Frontal cortex (tissue), 4 donors: ENCODE measurements at places on chromosomes 3 and 15.
A peak's percentile ranks its signal among the peaks of the same experiment; 100 is the strongest.

DNA sequence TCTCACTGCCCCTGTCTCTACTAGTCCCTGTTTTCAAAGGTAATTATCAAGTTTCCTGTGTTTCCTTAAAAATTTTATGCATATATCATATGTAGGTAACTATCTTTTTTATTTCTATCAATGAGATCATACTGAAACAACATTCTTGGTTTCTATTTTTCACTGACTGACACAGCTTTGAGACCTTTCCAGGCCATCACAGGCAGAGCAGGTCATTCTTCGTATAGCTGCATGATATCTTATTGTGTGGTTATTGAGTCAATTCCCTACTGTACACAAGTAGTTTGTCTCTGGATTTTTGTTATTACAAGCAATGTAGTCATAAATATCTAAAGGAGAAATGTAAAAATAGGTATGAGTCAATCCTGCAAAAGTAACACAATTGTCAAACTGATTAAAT lies 169.6 kb downstream of the CFAP20DC start:
- no peak for DNase-seq

DNA sequence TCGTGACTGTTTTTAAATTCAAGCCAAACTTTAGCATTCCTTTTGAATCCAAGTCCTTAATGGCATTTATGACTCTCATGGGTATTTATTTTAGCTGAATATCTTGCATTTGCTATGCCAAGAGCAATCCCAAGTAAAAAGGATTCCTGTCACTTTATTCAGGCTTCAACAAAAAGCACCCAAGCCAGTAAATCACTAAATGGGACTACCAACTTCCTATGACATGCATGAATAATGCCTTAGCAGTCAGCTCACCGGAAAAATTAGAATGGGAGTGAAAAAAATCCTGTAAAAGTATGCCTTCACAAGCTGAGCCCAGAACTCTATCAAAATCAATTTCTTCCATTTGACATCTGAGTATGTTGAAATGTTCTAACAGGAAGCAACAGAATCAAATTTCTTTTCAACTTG lies 1297.9 kb downstream of the ROBO2 start:
- DNase-seq = no peak

DNA sequence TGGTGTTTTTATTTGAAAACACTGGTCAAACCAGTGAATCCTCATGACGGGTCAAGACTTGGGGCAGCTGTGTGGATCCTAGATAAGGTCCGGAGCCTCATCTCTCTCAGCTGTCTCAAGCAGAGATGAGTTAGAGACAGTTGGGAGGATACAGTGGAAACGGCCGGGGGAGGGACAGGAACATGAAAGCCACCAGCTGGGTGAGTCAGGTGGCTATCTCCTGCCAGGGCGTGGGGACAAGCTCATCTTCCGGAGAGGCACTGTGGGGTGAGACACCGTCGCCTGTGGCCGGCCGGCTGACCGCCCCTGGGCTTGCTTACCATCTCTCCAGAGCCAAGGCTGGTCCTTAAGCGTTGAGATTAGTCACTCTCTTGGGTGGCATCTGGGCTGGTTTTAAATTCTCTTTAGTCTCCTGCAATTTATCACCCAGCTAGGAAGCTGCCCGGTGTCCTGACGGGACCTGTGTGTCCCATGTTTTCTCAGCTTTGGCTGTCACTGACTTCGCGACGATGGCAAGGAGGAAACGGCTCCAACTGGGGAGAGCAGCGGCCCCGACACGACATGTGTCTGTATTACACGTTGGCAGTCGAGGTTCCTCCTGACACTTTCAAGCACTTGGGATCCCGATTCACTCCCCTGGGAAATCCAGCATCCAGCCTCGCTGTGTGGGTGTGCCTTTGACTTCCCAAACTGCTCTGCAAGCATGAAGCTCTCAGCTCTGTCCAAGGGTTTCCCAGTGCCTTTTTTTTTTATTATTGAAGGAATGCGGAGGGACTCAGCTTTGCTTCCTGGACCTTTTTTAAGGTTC lies 7.5 kb downstream of the ST8SIA2 start:
- no peak for DNase-seq

- DNase-seq = no peak
Measured at GRCh38 chr3:127779747-127780146, 42.6 kb downstream of the MGLL start.

DNA sequence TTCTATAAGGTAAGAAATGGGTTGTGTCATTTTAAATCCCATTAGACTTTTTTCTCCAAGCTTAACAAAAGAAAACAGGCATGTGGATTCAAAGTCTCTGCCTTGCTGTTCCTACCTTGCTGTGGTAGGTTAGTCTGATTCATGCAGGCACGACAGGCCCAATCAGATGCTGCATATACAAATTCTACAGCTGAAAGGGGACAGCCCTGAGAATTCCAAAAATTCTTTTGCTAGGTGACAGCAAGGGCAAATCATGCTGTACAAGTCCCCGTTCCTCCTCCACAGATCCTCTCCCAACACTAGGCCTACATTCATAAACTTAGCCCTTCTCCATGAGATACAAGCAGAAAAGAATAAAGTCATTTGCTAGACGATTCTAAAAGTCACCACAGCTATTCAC lies 161.2 kb upstream of the THBS1 start:
- DNase-seq = no peak

- no peak for DNase-seq
Measured at GRCh38 chr3:178389258-178389657, 147.0 kb upstream of the KCNMB2 start.

DNA sequence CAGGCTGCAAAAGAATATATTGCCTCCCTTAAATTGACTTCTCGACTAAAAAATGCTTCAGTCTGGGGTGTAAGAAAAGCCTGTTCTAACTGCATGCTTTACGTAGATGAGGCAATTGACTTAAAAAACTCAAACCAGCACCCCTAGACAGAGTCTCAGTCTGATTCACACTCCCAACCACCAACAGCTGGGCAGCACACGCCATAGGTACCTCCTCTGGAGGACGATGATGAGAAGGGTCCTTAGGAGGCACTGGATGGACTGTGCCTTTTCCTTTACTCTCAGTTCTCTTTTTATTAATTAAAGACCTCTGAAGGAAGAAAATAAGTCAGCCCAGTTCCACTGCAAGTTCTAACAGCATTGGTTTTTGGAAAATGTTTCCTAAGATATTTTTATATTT lies 175.0 kb downstream of the PDZRN3 start:
- DNase-seq = no peak

- peak; percentile 89 for DNase-seq
Measured at GRCh38 chr3:153161138-153161713, 800 bp upstream of the RAP2B start.
